ENCODE measurements at places on chromosomes 13 and 19. TPM values are rescaled to one million over a fixed set of nuclear protein-coding genes. Genes with fewer than 3 reads are reported as not detected.

- no peak for DNase-seq
These were observed 2.9 kb upstream of the RCN3 start for GRCh38 chr19:49524812-49525455.

DNA sequence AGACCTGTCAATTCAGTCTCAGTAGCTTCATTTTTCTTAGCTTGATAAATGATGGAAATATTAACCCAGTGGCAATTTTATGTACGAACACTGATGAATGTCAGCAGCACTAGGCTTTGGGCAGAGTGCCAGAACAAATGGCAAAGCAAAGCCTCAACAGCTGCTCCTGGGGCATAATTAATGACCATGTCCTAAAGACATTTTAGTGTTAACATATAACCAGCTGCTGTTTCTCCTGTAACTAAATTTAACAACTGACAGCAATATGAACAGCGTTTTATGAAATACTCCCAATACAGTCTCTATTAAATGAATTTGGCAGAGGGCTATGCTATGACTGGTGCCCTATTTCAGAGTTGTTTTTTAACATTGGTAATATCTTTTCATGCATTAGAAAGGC lies 47.1 kb downstream of the ZNF568 start:
- DNase-seq, result no peak

DNA sequence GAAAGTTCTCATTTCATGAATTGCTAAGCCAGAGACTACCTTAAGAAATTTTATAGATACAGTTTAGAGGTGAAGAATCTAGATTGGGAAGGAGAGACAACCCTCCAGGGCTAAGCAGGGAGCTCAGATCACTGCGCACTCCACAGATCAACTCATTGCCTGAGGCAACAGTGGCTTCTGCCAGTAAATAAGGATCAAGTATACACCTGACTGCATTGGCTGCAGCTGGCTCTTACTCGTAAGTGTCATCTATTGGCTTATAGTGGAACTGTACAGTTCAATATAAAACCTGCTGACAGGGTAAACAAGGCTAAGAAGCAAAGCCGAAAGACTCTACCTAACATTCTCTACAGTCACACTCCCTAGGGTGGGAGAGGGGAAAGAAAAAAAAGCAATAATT lies 18.0 kb upstream of the C1QTNF9B start:
- DNase-seq, result no peak

DNA sequence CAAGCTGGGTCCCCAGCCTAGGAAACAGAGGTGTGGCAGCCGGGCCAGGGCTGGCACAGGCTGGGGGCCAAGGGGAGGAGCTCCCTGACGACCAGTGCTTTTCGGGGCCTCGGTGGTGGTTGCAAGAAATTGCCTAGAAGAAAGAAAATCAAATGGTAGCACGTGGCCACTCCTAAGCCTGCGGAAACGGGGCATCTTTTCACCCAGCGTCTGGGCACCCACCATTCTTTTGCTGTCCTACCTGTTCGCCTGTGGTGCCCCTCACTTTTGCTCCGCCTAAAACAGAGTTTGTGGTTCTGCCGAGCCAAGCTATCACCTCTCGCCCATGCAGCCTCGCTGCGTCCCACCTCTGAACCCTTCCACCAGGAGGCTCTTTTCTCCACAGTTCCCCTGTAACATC lies 7.1 kb upstream of the KRTDAP start:
- no peak for DNase-seq

DNA sequence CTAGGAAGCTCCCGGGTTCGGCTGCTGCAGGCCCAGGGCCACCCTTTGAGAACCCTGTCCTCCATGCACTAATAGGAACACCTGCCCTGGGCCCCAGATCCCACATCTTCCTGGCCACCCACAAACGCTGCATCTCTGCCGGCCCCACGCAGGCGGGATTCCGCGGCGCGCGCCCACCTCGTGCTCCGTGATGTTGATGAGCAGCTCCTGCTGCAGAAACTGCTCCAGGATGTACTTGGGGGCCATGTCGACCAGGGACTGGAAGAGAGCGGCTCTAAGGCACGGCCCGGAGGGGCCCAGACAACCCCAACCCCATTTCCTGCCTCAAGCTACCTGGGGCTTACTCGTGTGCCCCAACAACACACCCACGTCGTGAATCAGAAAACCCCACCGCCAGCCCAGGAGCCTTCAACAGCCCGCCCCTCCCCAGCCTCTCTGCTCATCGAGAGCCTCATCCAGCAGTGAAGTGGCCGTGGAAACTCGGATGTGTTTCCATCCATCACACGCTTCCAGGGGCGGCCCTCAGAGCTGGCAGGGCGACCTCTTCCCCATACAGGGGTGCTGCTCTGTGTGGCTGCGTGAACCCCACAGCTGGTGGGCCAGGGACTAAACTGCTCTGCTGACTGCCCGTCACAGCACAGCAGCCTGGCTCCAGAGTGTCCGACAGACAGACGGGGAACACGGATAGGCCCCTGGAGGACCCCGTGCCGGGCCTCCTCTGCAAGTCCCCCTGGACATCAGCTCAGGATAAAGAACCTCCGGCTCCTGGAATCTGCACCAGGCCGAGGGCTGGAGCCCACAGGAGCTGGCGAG lies 4.2 kb downstream of the POLR2E start:
- DNase-seq, result no peak

FUT6 gene
- total RNA-seq, result not detected

DNA sequence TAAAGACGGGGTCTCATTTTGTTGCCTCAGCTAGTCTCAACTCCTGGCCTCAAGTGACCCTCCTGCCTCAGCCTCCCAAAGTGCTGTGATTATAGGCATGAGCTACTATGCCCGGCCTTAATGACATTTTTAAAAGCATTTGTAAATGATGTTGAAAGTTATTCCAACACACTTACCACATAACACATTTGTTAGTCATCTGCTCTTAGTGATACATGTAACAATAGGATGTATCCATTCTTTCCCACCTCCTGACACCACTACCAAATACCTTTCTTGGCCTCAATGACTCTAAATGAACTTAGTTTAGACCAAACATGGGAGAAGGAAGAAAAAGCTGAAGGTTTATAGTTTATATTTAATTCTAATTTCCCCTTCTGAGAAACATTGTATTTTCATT lies 59.8 kb upstream of the MEDAG start:
- no peak for DNase-seq

SH2D3A gene
- 20.5 TPM for total RNA-seq

MFSD12 gene
- total RNA-seq, result 60.6 TPM

- DNase-seq, result no peak
These were observed 15.8 kb upstream of the MICU2 start for GRCh38 chr13:21619633-21620220.

DNA sequence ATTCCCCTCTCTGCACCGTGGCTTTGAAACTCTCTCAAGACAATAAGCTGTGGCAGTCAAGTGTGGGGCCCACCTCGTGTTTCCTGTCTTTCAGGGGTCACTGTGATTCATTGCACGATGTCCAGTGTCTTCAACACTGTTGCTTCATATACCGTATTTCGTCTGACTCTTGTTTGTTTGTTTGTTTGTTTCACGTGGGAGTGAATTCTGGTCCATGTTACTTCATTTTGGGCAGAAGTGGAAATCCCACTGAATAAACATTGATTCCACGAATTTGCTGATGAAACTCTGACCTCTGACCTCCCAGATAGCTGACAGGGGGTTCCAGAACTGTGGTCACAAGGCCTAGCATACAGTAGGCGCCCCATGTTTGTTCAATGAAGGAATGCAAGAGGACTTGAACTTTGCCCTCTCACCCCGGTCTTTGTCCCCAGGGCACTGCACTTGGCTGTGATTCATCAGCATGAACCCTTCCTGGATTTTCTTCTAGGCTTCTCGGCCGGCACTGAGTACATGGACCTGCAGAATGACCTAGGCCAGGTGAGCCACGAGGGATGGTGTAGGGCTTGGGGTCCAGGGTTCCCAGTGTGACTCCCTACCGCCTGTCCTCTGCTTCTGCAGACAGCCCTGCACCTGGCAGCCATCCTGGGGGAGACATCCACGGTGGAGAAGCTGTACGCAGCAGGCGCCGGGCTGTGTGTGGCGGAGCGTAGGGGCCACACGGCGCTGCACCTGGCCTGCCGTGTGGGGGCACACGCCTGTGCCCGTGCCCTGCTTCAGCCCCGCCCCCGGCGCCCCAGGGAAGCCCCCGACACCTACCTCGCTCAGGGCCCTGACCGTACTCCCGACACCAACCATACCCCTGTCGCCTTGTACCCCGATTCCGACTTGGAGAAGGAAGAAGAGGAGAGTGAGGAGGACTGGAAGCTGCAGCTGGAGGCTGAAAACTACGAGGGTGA lies 5.1 kb downstream of the NFKBIB start:
- DNase-seq, result peak; percentile 63

- peak; percentile 63 for DNase-seq
These were observed 20.4 kb downstream of the MISP start for GRCh38 chr19:771332-771785.

GAPDHS gene
- total RNA-seq, result not detected

DNA sequence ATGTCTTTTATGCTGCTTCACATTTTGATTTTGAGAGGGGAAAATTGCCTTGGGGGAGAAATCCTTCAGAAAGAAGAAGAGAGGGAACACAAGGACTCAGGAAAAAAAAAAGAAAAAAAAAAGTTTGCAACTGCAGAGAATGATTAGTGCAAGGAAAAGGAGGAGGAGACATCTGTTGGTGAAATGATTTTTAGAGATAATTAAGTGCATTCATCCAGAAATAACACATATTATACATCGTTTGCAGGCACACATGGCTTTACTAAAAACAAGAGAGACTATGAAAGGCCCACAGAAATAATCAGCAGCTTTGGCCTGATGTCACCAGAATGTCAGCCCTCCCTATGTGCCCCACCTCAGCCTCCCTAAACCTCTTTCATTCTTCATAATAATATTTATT lies 1058.2 kb downstream of the PCDH9 start:
- no peak for DNase-seq

OVOL3 gene
- total RNA-seq, result not detected

TRAPPC5 gene
- 83.4 TPM for total RNA-seq

DNA sequence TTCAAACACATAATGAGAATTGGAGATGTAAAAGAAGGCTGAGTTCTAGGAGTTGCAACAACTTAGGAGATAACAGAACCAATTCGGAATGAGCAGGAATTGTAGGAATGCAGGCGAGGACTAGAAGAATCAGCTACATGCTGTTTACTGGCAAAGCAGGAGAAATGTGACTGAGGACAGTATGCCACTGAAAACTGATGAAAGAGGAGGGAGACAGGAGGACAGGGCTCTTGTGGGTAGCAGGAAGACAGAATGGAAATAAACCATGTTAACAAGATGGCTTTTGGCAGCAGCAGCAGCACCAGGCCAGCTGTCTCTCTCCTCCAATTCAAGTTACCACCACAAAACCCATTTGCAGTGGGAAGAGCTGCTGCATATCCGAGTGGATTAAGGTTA lies 91.0 kb upstream of the SLC15A1 start:
- DNase-seq, result no peak

DNA sequence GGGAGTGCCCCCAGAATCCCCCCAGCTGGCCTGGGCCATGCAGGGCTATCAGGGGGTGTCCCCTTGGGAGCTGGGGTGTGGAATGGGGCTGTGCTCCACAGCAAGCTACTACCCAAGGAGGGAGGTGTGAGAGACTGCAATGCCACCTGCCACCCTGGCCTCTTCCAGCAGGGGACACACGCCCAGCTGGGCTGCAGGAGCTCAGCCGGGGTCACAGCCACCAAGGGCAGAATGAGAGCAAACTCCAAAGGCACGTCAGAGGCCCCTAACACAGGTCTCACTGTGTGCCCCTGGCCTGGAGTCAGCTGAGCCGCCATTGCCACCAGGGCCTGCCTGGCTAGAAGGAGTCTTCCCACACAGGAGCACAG lies 55.5 kb downstream of the MLLT1 start:
- no peak for DNase-seq

DNA sequence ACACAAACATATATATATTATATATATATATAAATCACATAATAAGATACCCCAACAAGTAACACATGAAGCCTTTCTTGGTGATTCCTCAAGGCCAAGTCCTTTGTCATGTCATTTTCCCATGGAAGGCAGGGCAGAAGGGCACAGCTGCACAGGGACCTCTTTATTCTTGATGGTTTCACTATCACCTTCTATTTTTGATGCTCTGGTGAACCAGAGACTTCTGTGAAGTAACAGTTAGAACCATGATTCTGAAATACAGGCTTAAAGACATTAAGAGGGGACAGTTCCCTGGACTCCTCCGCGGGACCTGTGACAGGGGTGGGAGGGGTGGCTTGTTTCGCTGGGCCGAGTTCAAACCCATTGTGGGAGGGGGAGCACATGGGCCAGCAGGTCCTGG lies 104.0 kb downstream of the DGKH start:
- DNase-seq, result no peak

SIAH3 gene
- total RNA-seq, result not detected

CD79A gene
- not detected for total RNA-seq

METTL21C gene
- total RNA-seq, result not detected

GRCh38 chr13:42549552-42549936 lies 24.4 kb upstream of the TNFSF11 start:
- DNase-seq, result no peak

DNA sequence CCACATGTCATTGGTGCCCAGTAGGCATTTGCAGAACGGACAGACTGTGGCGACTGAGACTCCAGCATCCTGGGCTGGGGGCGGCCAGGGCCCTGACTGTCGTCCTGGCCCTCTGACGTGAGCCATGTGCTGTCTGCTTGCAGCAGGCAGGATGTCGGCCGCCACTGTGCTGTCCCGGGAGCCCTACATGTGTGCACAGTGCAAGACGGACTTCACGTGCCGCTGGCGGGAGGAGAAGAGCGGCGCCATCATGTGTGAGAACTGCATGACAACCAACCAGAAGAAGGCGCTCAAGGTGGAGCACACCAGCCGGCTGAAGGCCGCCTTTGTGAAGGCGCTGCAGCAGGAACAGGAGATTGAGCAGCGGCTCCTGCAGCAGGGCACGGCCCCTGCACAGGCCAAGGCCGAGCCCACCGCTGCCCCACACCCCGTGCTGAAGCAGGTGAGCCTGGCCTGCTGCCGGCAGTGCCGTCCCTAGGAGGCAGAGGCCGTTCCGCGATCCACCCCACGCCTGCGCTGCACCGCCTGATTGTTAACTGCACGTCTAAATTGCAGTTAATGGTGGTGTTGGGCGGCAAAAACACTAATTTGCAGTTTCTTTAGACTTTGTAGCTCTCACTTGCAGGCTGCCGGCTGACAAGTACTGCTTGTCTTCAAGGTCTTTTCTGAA lies 14.2 kb downstream of the TSSK6 start:
- no peak for DNase-seq

GRCh38 chr19:33191501-33191900 lies 2.6 kb upstream of the LRP3 start:
- no peak for DNase-seq

GRCh38 chr19:29122185-29122584 lies 90.8 kb downstream of the UQCRFS1 start:
- DNase-seq, result no peak

WDR87 gene
- not detected for total RNA-seq

GPR4 gene
- not detected for total RNA-seq

DNA sequence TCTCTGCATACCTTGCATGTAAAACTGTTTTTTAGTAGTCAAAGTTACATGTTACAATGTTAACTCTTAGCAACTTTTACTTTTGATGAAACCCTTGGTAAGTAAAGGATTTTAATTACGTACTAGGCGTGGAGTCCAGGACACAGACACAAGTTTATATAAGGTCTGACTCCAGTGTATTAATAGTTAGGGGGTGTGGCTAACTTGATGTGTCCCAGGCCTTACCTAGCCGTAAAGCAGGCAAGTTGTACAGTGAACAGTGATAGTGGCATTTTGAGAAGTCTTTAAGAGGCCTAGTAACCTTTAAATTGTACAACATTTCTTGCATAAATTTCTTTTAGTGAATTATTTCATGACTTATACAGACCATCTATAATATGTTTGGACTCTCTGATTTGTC lies 5.9 kb downstream of the ZNF714 start:
- DNase-seq, result no peak
